ENCODE measurements at places on chromosomes 3 and 15.

DNA sequence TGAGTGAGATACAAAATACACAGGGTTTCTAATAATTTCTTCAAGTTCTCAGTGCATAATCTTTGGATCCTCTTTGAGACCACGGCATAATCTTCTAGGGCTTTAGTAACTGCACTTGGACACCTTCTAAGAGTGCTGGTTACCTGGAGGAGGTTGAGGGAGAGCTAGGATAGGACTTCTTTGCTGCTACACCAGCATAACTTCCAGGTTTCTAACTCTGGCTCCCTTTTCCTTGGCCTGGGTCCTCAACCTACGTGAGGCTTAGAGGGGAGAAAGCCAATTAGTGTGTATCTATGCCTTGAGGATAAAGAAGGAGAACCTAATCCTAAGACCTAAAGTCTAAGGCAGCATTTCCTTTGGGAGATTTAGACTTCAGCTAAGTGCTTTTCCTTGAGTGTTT lies 184.8 kb downstream of the LSAMP start:
- DNase-seq: no peak

- no peak for DNase-seq
These were observed 30.8 kb upstream of the CPB1 start for GRCh38 chr3:148796799-148797198.

DNA sequence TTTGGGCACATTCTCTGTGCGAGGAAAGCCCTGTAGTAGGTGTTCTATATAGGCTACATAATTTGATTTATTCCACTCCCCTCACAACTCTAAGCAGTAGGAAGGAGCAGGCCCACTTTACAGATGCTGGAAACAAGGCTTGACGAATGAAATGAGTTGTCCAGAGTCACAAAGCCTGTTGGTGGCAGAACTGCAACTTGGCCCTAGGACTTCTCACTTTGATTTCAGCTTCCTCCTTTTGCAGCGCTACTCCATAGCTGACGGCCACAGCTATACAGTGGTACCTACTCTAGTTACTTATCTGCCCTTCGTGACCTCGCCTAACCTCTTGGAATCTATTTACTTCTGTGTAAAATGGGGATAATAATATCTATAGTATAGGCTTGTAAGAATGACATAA lies 2.5 kb upstream of the IRAK2 start:
- peak; percentile 54 for DNase-seq

DNA sequence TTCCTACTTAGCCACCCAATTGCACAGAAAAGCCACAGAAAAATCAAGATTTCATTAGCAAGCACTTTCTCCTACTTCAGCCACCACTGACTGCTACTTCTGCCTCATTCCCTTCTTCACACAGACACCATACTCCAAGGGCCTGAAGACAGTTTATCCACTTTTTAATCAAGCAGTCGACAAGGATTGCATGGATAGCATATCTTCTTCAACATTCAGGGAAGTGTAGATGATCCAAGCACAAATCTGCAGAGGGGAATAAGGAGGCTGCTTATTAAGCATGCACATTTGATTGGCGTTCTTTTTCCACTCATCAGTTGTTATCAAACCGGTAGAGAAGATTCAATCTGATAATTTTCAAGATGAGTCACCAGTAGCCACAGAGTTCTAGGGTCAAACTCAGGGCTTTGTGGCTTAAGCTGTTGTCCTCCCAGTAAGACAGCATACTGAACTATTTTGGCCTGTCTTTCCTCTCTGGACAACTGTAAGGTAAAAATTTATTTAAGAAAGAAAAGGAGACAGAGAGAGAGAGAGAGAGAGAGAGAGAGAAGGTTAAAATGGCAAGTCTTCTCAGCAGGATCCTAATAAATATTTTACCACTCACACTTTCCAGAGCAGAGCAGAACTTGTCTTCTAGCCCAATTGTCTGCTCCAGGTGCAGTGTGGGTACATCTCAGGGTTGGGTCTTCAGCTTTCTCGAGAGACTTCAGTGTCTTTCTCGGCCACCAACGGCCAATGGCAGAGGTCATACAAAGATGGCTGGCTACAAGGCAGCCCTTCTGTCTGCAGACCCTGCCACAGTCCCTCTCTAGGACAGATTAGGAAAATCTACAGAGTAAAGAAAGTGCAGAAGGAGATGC lies 80.6 kb upstream of the BHLHE40 start:
- peak; percentile 69 for DNase-seq

- no peak for DNase-seq
These were observed 326.3 kb downstream of the CHL1 start for GRCh38 chr3:522888-523287.

DNA sequence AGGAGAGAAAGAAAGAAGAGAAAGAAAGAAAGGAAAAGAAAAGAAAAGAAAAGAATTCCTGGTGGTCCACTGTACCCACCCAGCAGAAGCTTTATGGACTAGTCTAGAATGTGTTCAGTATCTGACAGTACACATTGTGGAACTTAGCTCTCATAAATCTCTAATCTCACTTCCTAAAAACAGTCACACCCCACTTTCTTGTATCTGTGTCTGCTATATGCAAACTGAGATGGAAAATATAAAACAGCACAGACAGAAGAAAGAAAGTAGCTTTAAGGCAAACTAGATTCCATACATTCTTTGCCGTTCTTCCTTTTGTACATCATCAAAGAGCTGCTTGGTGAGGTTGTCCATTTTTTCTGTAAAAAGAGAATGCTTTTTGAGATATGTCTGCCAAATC lies 41.1 kb upstream of the GNB5 start:
- peak; percentile 78 for DNase-seq

DNA sequence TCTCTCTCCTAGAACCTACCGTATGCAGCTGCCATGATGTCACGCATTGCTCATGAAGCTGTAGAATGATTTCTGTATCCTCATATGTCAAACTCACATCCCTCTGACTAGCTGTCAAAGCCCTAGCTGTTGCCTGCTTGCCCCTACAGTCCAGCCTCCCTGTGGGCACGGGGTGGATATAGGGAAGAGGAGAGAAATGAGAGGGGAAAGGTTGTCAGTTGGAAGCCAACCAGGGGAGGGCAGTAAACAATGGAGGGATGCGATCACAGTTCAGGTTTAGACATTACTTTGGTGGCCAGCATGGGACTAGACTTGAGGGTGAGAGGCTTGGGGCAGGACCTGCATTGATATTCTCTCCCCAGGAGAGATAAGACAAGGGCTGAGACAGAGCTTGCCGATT lies 1.7 kb upstream of the HDGFL3 start:
- peak; percentile 32 for DNase-seq

- DNase-seq: no peak
These were observed 576.5 kb downstream of the ZNF385D start for GRCh38 chr3:21174461-21174860.

DNA sequence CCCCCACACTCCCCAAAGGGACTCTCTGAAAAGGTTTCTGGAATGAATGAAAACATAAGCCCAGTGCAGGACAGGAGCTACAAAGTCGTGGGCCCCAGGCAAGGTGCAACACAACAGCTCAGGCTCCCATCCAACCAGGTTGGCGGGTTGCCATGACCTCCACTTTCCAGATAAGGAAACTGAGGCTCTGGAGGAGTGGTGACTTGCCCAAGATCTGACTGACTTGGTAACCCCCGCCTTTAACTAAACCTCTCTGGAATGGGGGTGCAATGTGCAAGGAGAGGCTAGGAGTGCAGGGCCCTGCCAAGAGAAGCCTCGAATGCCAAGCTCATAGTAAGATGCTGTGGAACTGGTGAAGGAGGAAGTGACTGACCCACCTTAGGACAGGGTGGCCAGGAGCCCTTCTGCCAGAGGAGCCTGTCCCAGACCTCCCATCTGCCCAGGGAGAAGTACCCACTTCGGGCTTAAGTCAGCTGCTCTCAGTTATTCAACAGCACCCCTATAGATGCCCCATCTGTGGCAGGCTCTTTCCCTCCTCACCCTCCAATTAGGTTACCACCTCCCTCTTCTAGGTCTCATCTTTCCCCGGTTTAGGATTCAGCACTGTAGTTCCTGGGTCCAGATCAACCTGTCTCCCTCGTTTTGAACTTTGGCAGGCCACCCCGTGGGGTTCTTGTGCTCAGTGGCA lies 553 bp upstream of the TNNC1 start:
- no peak for DNase-seq

Data from hematopoietic multipotent progenitor cell treated with erythropoietin and hydrocortisone succinate and interleukin-3 and kit ligand, for 4 days (in vitro differentiated cells).